ENCODE measurements at places on chromosomes 3 and 15. TPM values are rescaled to one million over a fixed set of nuclear protein-coding genes. Genes with fewer than 3 reads are reported as not detected.

DPP8 gene
- total RNA-seq, result 36.7 TPM

SEMA3G gene
- 144 TPM for total RNA-seq

HCLS1 gene
- 82.1 TPM for total RNA-seq

WDR72 gene
- not detected for total RNA-seq

ITGB5 gene
- 339 TPM for total RNA-seq

LRRC2 gene
- total RNA-seq, result 2.1 TPM

AQR gene
- total RNA-seq, result 31.5 TPM

ITPKA gene
- total RNA-seq, result 0.16 TPM

ZNF620 gene
- total RNA-seq, result 2.7 TPM

CLDN18 gene
- not detected for total RNA-seq

SLC12A1 gene
- total RNA-seq, result not detected

CILP gene
- total RNA-seq, result 27.3 TPM

DNA sequence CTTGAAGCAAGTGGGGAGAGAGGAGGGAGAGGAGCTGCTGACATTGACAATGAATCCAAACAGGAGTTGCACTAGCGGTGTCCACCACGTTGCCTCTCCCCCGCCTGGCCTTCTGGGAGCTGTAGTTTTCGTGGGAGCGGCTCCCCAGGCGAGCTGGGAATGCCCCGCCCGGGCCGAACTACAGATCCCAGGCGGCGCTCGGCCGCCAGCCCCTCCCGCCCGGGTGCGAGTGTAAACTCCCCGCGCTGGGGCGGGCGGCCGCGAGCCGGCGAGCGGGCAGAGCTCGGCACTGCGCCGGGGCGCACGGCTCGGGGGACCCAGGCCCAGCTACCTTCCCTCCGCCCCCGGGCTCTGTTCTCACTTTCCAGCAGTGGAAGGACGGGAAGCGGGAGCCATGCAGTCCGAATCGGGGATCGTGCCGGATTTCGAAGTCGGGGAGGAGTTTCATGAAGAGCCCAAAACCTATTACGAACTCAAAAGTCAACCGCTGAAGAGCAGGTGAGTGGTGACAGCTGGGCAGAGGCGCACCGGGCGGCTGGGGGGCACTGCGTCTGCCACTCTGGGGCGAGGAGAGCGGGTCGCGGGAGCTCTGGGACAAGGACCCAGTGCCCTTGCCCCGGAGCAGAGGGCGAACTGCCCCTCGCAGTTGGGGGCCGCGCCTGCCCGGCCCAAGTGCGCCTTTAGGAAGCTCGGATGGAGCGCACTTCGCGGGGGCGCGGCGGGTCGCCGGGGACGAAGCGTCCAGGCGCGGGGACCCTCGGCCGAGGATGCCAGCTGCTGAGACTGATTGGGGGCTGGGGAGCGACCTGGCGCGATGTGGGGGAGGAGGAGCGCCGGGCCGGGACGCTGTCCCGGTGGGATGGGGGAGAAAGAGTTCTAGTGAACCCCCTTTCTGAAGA is at the start of gene MITF:
Gene MITF (plus strand): TSS at position 261 of the 899 bp plus-strand sequence. CDS start 134 bp downstream, at position 395.
- DNase-seq, result peak; percentile 95

DNA sequence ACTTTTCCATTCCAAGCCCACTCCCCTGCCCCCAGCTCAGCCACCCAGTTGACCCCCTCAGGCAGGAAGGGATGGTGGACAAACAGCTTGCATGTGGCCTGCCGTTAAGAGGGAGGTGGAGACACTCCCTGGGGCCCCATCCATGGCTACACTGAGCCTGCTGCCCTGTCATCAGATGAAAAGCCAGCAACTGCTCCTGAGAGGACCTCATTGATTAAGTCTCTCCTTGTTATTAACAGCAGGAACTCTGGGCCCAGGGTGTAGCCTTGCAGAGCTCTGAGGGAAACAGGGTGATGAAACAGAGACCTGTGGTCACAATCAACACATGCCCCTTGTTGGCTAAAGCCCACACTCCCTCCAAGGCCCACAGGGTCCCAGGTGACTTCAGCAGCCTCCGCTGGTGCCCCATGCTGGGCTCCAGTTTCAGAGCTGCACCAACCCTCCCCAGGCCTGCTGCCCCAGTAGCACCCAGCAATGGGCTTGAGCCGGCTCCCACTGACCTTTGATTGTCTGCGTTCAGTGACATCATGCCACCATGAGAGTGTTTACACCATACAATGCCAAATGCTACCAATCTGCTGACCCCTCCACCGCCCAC is 22.3 kb upstream of the TLE3 start:
- DNase-seq, result no peak

DNA sequence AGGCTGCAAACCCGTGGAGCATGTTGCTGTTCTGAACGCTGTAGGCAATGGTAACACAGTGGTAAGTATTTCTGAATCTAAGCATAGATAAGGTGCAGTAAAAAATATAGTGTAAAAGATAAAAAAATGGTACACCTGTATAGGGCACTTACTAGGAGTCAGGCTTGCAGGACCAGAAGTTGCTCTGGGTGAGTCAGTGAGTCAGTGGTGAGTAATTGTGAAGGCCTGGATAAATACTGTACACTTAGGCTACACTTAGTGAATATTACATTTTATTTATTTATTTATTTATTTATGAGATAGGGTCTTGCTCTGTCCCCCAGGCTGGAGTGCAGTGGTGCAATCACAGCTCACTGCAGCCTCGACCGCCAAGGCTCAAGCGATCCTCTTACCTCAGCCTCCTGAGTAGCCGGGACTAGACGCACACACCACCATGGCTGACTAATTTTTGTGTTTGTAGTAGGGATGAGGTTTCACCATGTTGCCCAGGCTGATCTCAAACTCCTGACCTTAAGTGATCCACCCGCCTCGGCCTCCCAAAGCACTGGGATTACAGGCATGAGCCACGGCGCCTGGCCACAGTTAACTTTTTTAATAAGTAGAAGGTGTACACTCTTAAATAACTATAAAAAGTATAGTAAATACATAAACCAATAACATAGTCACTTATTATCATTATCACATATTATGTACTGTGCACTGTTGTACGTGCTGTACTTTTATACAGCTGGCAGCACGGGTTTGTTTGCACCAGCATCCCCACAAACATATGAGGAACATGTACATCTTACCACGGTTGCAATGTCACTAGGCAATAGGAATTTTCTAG is 155.1 kb downstream of the IGF1R start:
- DNase-seq, result no peak

DNA sequence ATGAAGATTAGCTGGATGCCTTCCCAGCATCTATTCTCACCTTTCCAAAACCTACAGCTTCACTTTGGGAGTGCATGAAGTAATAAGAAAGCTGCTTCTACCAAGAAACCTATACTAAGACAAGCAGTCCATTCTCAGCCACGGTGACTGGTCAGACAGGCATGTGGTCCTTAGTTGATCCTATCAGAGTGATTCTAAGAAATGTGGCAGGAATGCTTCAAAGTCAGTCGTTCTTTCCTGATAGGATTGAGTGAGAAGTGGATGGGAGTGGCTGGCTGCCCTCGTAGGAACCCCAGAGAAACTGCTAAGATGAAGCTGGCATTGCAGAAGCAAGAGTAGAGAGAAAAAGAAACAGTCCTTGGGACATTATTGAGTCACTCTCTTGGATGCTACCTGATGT is 16.6 kb downstream of the FOXB1 start:
- DNase-seq, result no peak

DNA sequence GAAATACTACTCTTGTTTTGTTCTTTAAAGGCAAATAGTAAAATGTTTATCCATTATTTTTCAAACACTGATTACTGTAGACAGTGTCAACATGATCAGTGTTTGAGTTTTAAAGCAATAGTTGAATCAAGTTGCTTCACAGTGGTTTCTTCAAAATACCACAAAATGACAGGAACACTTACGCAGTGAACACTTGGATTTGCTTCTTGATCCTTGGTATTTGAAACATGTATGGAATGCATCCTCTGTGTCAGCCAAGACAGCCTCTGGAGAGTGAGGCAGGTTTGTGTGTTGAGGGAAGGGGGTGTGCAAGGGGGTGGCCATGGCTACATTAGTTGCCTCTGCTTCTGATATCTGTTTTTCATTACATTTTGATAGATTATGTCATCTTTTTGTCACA is 413.0 kb downstream of the RBMS3 start:
- DNase-seq, result no peak

DNA sequence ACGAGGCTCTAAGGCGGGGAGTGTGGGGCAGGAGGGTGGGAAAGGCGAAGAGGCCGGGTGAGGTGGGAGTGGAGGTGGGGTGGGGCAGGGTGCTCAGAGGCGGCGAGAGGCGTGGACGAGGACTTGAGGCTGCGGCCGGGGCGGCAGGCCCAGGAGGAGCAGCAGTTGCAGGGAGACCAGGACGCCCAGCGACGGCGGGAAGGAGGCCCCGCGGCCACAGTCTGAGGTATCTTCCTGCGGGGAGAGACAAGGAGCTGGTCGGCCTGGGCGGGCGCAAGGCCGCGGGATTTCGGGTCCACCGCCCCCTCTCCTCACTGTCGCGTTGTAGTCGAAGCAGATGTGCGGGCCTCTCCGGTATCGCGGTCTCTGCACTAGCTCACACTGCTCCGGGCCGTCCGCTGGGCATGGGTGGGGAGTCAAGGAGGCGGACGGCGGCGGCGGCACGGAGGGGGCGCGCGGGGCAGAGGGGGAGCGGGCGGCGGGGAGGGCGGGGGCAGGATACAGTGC is 5.3 kb upstream of the TMEM115 start:
- no peak for DNase-seq

- no peak for DNase-seq
Measured at GRCh38 chr15:51077221-51078153, 17.2 kb downstream of the TNFAIP8L3 start.

- DNase-seq, result no peak
Measured at GRCh38 chr3:12560505-12561190, 3.8 kb downstream of the MKRN2 start.

- no peak for DNase-seq
Measured at GRCh38 chr3:52872245-52872644, 25.1 kb downstream of the STIMATE start.

DNA sequence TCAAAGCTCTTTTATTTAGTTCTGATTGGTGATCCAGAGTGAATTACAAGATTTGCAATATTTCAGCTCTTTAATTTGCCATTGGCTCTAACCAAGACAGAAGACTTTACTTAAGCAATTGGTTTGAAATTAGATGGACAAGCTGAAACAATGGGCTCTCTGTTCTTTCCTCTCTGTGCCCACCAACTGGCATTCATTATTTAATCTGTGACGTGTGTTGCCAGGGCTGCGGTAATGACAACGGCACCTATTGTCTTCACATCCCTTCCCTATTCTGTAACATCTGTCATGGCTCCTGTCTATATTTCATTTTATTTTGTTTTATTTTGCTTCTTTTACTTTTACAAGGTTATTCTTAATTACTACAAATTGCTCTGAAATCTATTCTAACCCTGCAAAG is 33.9 kb downstream of the PLD1 start:
- no peak for DNase-seq

- no peak for DNase-seq
Measured at GRCh38 chr15:82231233-82231632, 31.3 kb downstream of the EFL1 start.

GRCh38 chr3:16494094-16494493 is 19.4 kb downstream of the RFTN1 start:
- no peak for DNase-seq

GRCh38 chr3:37457378-37458065 is 283.1 kb upstream of the LRRFIP2 start:
- no peak for DNase-seq

GRCh38 chr3:122268257-122269024 is 56.6 kb upstream of the CSTA start:
- no peak for DNase-seq

- no peak for DNase-seq
Measured at GRCh38 chr3:156675830-156676767, 1.7 kb downstream of the TIPARP start.

GRCh38 chr15:67119238-67119846 is 53.9 kb downstream of the SMAD3 start:
- DNase-seq, result peak; percentile 74

GRCh38 chr3:87270908-87271700 is 5.3 kb downstream of the POU1F1 start:
- no peak for DNase-seq

- DNase-seq, result no peak
Measured at GRCh38 chr15:42069496-42070278, 24.7 kb downstream of the PLA2G4D start.

All from mesenteric fat pad (tissue), 1 donor.